Kidney tubule cell (primary cell): ENCODE measurements at places on chromosomes 6 and 20.

- DNase-seq = no peak
These were observed 39.2 kb downstream of the GNAS start for GRCh38 chr20:58891718-58892140.

DNA sequence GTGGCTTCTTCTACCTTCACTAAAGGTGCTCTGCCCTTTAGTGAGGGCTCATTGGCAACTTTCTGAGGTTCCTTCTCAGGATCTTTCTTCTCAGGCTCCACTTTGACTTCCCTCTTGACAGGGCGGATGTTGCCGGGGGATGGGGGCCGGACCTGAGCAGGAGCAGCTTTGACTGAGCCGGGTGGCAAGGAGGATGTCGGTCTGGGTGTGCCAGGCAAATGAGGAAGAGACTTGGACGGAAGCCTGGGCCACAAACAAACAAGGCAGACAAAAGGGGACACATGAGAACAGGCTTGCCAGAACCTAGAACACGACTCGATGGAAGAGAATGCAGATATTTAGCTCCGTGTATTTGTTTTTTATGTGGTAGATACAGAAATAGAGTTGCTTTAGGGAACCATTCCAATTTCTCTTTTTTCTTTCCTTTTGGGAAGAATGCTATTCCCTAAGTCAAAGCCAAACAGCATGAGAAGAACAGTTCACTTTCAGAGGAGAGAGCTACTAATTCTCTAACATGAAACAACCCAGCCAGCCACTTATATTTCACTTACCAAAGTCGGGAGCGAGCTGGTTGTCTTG, 76.2 kb upstream of the BCLAF1 start:
- DNase-seq = no peak

DNA sequence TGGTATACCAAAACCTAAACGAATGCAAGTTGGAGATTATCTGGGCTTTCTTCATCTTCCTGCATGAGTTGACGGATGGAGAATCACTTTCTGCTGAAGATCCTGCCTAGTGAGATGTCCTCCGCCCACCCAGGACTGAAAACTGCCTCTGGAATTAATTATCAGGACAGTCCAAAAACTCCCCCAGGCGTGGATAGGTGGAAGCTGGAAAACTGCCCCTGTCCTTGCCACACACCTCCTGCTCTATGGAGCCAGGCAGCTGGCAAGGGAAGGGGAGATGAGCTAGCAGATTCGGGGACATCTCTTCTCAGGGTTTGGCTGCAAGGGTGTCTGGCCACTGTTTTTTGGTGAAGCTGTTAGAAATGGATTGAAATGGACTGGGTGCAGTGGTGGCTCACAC, 89.3 kb upstream of the ZNFX1 start:
- DNase-seq = no peak

DNA sequence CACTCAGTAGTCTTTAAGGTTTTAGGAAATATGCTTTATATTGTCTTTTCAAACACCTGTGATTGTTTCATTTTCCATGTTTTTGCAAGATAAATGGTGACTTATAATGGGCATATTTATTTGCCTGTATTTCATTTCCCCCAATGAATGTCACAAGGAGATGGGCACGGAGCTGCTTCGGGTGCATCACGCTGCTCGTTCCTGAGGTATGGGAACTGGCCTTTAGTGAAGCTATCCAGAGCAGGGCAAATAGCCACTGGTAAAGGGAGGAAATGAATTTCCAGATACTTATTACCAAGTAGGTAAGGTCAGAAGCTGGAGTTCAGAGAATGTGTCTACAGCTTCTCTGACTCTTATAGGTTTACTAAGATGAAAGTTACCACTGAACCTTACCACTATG, 3.7 kb downstream of the POU3F2 start:
- no peak for DNase-seq

- DNase-seq = no peak
These were observed 117.1 kb upstream of the PTPRT start for GRCh38 chr20:43306837-43307236.

DNA sequence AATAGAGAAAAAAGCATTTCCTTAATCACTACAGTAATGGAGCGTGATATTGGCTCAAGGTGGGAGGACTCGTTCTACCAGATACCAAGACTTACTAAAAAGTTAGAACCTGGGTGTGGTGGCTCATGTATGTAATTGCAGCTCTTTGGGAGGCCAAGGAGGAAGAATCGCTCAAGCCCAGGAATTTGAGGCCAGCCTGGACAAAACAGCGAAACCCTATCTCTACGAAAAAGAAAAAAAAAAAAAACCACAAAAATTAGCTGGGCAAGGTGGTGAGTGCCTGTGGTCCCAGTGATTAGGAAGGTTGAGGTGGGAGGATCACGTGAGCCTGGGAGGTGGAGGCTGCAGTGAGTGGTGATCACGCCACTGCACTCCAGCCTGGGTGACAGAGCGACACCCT, 24.0 kb upstream of the ATRN start:
- no peak for DNase-seq

GRCh38 chr6:26501482-26501986, 1.4 kb downstream of the BTN1A1 start:
- DNase-seq = no peak

DNA sequence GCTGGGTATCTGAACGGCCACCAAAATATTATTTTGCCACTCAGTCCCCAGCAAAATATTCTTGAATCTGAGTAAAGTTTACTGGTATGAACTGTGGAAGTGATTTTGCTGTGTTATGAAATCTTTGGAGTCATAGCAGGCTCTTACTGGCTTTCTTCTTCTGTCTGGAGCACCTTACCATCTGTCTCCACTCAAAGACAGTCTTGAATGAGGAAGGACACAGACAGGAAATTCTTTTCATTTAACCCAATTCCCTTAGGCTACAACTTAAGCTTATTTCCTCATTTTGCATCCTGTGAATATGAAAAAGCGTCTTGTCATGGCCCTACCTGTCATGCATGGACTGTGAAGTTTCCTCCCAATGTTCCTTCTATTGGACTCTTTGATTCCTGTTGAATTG, 24.7 kb downstream of the FNDC1 start:
- peak; percentile 14 for DNase-seq

DNA sequence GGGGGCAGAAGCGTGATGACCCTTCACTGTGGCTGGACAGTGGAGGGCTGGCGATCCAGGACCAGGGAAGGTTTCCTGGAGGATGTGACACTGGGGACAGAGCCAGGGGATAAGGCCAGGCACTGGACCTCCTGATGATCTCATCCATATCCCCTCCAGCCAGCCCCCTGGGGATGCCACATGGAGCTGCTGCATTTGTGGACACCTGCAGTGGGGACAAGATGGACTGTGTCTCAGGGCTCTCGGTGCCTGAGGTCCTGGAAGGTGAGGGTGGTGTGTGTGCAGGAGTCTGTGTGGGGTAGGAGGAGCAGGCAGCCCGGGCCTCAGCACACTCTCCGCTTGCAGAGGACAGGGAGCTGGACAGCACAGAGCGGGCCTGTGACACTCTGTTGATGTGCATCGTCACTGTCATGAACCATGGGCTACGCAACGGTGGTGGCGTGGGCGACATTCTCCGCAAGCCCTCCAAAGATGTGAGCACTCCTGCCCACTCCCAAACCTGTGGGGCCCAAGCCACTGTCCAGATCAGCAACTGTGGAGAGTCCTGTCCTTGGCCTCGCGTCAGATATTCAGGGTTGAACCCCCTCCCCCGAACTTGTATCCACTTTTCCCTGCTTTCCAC, 19.9 kb downstream of the UQCC2 start:
- DNase-seq = no peak

DNA sequence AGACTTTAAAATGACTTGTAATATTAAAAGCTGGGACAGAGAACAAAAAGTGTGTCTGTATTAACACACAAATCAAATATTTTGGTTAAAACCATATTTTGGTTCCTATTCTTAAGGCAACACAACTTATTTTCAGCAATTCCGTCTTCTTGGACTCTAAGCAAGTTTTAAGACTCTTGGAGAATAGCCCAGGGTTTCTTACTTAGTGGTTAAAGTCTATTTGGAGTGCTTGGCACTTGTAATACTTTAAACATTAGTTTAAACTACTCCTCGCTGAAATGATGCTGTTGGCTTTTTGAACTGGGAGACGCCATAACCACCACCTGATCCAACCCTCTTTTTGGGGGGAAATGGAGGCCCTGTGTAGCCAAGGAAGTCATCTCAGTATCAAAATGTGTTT, 109.7 kb upstream of the GMDS start:
- DNase-seq = no peak

DNA sequence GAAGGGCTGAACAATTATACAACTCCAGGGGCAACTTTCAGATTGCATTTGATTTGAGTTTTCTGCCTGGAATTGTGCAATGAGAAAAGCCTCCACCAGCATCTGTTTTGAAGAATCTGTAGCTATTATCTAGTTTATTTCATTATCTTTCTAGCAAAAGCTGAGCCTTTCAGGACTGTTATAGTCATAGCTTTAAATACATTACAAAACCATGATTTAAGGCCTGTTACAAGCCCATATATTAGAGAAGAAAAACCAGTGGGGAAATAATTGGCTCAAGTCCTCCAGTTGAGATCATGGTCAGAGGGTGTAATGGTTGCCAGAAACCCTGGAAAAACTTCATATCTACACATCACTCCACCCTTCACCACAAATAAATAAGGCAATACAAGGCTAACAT, 676.2 kb downstream of the HDGFL1 start:
- no peak for DNase-seq

- DNase-seq = peak; percentile 18
These were observed 212.5 kb downstream of the CDH4 start for GRCh38 chr20:61464307-61465303.

DNA sequence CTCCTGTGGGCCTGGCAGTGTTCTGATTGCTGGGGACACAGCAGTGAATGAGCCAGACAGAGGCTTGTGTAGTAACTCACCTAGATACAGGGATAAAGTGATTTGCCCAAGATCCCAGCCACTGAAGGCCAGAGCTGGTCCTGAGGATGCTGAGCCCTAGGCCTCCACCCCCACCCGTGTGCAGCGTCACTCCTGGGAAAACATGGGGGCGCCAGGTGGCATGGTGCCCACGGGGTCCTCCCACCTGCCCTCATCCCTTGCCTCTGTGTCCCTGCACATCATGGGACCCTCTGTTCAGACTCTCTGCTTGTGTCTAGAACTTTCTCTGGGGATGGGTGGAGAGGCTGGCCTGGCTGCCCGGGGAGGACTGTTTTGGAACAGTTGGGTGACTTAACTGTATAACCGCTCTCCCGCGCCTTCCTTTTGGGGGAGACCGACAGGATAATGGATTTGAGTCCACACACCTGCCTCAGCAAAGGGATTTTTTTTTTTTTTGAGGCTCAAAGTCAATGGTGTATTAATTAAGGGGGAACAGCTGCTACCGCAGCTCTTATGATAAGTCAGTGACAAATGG, 19.6 kb downstream of the LEMD2 start:
- no peak for DNase-seq

DNA sequence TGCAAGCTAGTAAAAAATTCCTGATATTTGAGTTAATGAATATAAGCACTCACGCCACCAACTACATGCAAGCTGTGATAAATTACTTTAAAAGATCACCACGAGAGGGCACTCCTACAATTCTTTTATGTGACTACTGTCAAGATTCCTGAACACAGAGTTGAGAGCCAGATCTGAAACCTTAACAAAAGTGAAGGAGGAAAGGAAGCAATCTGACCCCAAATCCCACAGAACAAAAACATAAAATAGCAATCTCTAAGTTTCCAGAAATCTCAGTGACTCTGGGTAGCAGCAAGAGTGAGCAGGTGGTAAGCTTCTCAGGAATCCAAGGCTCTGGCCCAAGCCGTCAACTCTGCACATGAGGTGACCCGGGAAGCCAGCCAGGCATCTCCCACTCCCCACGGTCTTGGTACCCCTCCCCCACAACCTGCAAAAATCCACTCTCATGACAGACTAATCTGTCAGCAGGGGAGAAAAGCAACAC, 55.1 kb downstream of the STAU1 start:
- peak; percentile 74 for DNase-seq

- peak; percentile 47 for DNase-seq
These were observed 274.3 kb downstream of the CD109 start for GRCh38 chr6:73969971-73970970.

GRCh38 chr6:140029551-140029950, 655.1 kb upstream of the CITED2 start:
- no peak for DNase-seq

GRCh38 chr6:72890671-72891070, 268.8 kb downstream of the KCNQ5 start:
- no peak for DNase-seq

- DNase-seq = no peak
These were observed 24.2 kb downstream of the ANKEF1 start for GRCh38 chr20:10059006-10059405.

- DNase-seq = no peak
These were observed 11.9 kb upstream of the C20orf144 start for GRCh38 chr20:33650111-33650752.

- no peak for DNase-seq
These were observed 41.2 kb upstream of the MTRF1L start for GRCh38 chr6:153043719-153044118.

GRCh38 chr6:105985816-105986632, 100.1 kb upstream of the PRDM1 start:
- DNase-seq = no peak

- no peak for DNase-seq
These were observed 73.3 kb downstream of the SYNDIG1 start for GRCh38 chr20:24542721-24543120.

GRCh38 chr20:45052698-45053429, 48.1 kb downstream of the KCNS1 start:
- DNase-seq = peak; percentile 31

DNA sequence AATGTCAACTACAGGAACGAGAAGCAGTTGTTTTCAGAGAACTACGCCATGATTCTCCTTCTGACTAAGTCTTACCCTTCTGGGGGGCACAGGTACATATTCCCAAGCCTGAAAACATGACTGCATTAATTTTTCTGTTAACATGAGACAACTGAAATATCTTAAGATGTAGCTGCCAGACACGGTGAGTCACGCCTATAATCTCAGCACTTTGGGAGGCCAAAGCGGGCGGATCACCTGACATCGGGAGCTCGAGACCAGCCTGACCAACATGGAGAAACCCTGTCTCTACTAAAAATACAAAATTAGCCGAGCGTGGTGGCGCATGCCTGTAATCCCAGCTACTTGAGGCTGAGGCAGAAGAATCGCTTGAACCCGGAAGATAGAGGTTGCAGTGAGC, 21.7 kb downstream of the TBC1D20 start:
- DNase-seq = no peak

DNA sequence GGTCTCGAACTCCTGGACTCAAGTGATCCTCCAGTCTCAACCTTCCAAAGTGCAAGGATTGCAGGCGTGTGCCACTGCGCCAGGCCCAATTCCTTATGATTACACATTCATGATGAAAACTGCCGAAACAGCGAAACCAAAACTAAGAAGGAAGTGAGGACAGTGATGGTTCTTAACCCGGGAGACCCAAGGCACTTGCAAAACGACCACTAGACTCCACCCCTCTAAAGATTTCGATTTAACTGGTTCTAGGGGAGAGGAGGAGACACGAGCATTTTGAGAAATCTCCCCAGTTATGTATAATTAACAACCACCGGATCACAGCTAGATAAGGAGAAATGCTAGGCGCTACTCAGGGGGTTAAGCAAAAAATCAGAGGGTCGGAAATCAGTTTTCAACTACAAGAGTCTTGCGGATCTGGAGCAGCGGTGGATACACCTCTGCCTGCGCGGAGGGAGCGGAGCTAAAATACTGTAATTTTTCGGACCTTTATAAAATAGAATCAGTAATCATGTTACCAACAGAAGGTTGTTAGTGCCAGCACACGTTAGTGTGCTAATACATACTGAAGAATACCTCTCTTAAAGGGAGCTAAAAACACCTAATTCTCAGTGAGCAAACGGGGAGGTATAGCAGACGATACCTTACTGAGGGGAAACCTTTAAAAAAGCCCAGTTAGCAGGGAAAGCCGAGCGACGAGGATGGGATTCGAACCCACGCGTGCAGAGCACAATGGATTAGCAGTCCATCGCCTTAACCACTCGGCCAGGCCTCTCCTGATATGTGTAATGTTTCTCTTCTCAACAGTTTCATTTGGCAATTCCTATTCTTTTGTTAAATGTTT, 60.0 kb upstream of the BTN3A2 start:
- peak; percentile 88 for DNase-seq
